ENCODE measurements at places on chromosomes 7 and 10.
A peak's percentile ranks its signal among the peaks of the same experiment; 100 is the strongest.

- no peak for DNase-seq
These were observed 49.3 kb upstream of the NCAPG2 start for GRCh38 chr7:158753900-158754299.

DNA sequence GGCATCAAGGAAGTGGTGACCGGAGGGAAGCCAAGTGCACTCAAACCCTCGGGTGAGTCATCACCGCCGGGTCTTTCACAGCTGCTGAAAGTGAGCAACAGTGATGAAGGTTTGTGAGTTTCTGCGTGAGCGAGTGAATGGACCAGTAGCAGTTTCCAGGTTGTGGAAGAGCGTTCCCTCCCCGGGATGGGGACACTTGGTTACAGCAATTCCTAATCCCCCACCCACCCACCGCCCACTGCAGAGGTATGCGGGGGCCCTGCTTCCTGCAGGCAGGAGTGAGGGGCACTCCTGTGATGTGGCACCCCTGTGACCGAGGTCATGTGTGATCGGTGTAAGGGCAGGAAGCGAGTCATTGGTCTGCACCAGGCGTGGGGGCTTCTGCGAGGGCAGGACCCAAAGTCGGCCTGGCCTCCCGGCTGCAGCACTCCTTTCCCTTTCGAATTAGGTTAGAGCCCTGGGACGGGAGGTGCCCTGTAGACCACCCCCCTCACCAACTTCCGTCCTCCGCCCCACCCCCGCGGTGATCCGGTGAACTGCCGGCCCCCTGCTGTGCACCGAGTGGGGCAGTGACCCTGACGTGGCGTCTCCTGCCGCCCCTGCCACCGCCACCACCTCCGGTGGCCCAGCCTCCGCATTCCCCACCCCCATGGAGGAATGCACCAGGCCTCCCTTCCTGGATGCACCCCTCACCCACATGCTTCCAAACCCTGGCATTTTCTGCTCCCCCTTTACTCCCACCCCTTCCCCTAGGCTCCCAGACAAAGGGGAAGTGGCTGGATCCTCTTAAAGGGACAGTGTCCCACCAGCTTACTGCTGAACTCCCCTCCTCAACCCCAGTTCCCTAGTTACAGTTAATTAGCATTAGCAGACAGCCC lies 10.9 kb downstream of the LIMK1 start:
- peak; percentile 66 for DNase-seq

DNA sequence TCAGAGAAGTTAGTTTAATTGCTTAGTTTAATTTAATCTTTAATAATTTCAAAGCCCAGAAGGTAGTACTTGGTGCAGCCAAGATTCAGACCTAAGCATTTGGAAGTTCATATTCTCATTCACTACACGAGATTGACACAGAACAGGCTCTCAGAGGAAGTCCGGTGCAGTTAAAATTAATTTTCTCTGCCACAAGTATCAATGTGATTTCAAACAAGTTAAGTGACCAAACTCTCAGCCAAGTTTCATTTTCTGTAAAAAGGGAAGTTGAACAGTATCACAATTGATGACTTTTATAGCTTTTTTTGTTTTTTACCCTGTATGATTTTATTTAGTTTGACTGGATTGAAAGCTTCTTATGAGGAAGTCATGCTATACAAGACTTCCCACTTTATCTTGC lies 1494.9 kb upstream of the LRRTM3 start:
- DNase-seq, result no peak

DNA sequence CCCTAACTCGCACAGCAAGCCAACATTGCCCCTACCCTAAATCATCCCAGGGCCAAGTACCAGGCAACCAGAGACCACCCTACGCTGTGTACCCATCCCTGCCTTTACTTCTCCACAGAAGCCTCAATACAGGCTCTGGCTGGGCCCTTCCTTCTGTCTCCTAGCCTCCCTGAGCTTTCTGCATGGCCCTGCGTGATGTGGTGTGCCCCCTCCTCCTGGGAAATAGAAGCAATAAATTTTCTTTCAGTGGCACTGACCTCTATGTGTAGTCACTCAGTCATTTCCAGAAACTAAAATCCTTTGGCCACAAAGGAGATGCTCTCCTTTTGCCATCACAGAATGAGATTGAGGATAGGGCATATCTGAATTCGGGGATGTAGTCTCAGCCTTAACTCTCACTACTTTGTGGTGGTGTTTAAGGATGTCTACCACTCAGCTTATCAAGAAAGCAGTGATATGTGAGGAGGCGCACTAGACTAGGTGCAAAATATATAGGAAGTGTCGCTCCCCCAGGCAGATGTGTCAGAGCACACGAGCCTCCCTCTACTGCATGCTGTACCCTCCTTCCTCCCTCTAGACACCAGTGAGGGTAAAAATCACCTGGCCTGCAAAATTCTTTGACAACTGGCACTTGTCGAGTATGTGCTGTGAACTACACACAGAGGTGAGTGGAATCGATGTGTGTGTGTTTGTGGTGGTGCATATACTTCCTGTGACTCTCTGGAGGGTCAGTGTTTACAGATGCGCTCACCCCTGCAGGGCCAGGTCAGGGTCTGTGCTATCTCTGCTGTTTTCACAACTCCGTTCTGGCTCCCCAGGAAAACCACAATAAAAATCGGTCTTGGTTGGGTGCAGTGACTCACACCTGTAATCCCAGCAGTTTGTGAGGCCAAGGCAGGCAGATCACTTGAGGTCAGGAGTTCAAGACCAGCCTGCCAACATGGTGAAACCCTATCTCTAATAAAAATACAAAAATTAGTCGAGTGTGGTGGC lies 825.9 kb upstream of the IGFBP3 start:
- DNase-seq, result no peak

DNA sequence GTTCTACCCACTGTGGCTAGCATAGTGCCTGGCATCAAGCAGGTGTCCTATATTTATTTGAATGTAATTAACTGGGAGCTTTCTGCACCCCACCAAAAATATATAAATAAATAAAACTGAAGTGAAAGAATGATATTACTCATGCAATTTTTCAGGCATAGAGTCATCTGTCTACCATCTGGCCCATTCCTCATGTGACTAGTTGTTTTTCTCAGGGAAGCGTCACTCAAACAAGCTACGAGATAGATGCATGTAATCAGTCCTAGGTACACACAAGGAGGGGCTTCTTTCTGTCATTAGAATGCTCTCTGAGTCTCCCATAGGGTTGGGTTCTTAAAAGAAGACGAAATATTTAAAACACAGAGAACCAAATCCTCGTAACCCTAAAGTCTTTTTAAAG lies 255.5 kb upstream of the KMT2E start:
- DNase-seq, result no peak

- no peak for DNase-seq
These were observed 30.7 kb upstream of the ANTXRL start for GRCh38 chr10:46255801-46256747.

DNA sequence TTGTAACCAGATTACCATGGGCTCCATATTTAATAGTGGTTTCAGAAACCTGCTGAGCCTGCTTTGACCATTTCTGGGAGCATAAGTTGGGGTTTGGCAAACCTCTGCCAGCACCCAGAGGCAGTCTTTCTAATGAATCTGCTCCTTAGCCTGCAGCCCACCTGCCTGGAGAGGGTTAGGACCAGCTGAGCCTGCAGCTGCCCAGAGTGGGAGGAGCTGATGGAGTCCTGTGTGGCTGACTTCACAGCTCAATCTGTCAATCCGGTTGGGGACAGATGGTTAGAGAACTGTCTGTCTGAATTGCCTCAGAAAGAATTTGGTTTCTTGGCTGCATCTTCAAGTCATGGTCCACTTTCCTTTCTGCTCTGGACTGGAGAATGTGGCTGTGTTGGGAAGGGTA lies 444.6 kb downstream of the NRG3 start:
- no peak for DNase-seq

DNA sequence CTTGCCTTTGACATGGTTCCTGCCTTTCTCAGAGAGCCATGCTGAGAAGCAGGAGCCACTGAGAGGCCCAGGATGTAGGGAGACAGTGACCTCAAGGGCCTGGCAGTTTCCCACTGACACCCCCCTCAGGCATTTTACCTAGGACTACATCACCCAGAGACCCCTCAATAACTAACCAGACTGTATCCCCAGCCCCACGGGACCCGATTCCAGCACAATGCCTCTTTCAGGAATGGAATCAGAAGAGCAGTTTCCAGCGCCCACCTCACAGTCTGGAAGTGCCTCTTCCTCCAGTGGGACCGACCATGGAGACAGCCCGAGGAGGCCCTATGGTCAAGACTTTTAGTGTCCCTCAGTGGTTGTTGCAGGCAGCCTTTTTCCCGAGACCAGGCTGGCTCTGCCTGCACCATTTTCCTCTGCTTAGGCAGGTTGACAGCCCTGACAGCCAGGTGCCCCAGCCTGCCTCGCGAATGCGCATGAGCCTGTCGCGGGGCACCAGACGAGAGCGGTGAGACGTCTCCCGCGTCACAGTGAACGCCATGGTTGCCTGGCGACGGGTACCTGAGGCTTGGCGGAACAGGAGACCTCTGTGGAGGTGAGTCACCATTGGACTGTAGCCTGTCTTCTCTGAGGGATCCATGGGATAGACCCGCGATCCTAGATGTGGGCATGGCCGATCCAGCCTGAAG lies 28.4 kb upstream of the ZNF273 start:
- DNase-seq, result no peak

DNA sequence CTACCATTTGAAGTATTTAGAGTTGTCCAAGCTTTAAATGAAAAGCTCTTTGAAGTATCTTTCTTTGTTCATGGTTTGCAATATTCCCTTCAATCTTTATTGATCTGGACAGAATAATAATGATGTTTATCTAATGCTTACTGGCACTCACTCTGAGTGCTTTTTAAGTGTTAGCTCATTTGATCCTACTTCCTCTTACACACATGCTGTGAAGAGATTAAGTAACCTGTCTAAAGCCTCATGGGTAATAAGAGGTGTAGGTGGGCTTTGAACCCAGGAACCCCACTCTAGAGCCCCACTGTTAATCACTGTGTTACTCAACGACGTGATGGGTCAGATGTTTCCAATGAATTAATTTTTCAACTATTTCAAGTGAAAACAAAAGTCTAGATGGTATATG lies 31.1 kb upstream of the ADD3 start:
- DNase-seq, result no peak

DNA sequence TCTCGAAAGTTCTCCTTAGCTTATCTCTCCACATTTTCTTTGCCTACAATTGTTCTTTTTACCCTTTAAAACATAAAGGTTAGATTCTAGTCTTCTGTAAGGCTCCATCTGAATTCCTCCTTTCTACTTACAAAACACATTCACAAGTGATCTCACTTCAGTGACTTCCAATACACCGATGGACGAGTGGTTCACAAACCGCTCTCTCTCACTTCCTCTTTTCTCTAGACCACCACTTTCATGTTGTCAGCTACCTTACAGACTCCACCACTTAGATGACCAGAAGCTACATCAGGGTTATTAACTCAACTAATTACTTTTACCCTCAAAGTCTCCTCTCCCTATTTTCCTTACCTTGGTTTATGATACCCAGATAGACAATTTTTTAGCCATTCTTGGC lies 11.8 kb downstream of the MET start:
- DNase-seq, result no peak
